Kidney (tissue), 22 donors: ENCODE measurements at places on chromosomes 2 and 18. TPM values are rescaled to one million over a fixed set of nuclear protein-coding genes. Genes with fewer than 3 reads are reported as not detected.

STON1 gene
- 5.8 TPM for polyA plus RNA-seq

DNAH6 gene
- polyA plus RNA-seq = 0.34 TPM

OTOS gene
- 1.5 TPM for polyA plus RNA-seq

FHOD3 gene
- 28.0 TPM for polyA plus RNA-seq

FARP2 gene
- 20.3 TPM for polyA plus RNA-seq

FEV gene
- polyA plus RNA-seq = not detected

ACADL gene
- 15.7 TPM for polyA plus RNA-seq

CHST9 gene
- 1.5 TPM for polyA plus RNA-seq

HOXD13 gene
- polyA plus RNA-seq = not detected

HAAO gene
- 57.2 TPM for polyA plus RNA-seq

RNF149 gene
- 30.1 TPM for polyA plus RNA-seq

SERPINB4 gene
- not detected for polyA plus RNA-seq

TUBB8B gene
- polyA plus RNA-seq = 0.45 TPM

DCDC2C gene
- not detected for polyA plus RNA-seq

TTN gene
- 0.02 TPM for polyA plus RNA-seq

LMAN2L gene
- polyA plus RNA-seq = 25.3 TPM

C2orf80 gene
- not detected for polyA plus RNA-seq

HMSD gene
- polyA plus RNA-seq = not detected

ASB18 gene
- polyA plus RNA-seq = not detected

ZAP70 gene
- 0.37 TPM for polyA plus RNA-seq

CFAP53 gene
- polyA plus RNA-seq = 3.9 TPM

PROM2 gene
- 55.6 TPM for polyA plus RNA-seq

KDSR gene
- 22.5 TPM for polyA plus RNA-seq

ADD2 gene
- not detected for polyA plus RNA-seq

SCTR gene
- polyA plus RNA-seq = 7.3 TPM

DSG4 gene
- polyA plus RNA-seq = not detected

DPP10 gene
- 0.67 TPM for polyA plus RNA-seq

EVA1A gene
- 32.4 TPM for polyA plus RNA-seq

ASTL gene
- polyA plus RNA-seq = not detected

MXD1 gene
- 4.9 TPM for polyA plus RNA-seq

CFAP65 gene
- 0.73 TPM for polyA plus RNA-seq

KCNK3 gene
- 2.1 TPM for polyA plus RNA-seq

RNF144A gene
- 4.2 TPM for polyA plus RNA-seq

MATN3 gene
- polyA plus RNA-seq = 2.3 TPM

ABCG8 gene
- polyA plus RNA-seq = 0.09 TPM

UGT1A10 gene
- polyA plus RNA-seq = 6.6 TPM

RAX gene
- not detected for polyA plus RNA-seq

IL1R2 gene
- polyA plus RNA-seq = 11.2 TPM

REL gene
- polyA plus RNA-seq = 0.43 TPM

RUFY4 gene
- polyA plus RNA-seq = not detected
